ENCODE measurements at places on chromosomes 12 and 14. TPM values are rescaled to one million over a fixed set of nuclear protein-coding genes. Genes with fewer than 3 reads are reported as not detected.

RASAL1 gene
- total RNA-seq = 9.9 TPM

CCDC198 gene
- not detected for total RNA-seq

YLPM1 gene
- total RNA-seq = 71.9 TPM

RPS6KA5 gene
- 8.9 TPM for total RNA-seq

TAS2R8 gene
- total RNA-seq = not detected

CLEC14A gene
- 16.4 TPM for total RNA-seq

MYH6 gene
- not detected for total RNA-seq

IFI27 gene
- total RNA-seq = 529 TPM

B3GNT4 gene
- total RNA-seq = 5.1 TPM

PLEKHG7 gene
- 1.4 TPM for total RNA-seq

TAS2R14 gene
- total RNA-seq = 3.7 TPM

TMEM52B gene
- not detected for total RNA-seq

PTPRO gene
- total RNA-seq = 1.4 TPM

PPM1H gene
- total RNA-seq = 27.0 TPM

DNA sequence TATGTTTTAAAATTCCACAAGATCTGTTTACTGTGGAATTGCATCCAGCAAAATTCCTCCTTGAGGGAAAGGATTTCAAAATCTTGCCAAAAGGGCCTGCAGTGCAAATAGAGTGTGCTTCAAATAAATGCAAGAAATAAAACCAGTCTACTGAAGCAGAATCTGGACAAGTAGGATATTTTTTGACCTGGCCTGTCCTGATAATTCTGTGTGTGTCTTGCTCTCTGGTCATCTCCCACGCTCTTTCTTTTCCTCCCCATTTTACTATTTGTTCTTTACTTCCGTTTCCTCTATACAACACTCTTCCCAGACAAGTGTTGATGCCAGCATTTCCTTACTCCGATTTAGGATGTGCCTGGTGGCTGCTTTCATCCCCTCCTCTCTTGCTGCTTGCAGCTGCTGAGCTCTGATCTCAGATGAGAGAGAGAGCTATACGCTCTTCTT, 115.9 kb downstream of the GPR135 start:
- DNase-seq = no peak
- no peak overlapping the region for H3K4me3 ChIP-seq
- H3K36me3 ChIP-seq = no peaks in the 10 kb centered on the region
- H3K27ac ChIP-seq = peak overlapping the region; percentile 7
- no peaks in the 10 kb centered on the region for H3K27me3 ChIP-seq

DNA sequence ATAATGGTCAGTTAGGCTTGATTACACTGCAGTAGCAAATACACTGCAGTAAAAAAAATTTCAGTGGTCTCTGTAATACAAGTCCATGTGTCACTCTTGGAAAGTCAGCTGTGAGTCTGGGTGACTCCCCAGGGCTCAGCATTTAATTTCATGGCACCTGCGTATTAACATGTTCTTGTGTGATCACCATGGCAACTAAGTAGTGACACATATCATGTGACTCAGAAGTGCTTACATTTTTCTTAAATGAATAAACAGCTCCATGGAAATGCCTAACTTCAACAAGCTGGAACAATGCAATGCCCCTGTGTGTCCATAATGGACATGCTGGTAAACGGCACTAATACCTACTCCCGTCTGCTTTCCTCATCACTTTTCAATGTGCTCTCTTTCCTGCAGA, 88.5 kb upstream of the ANO4 start:
- no peak overlapping the region for H3K4me3 ChIP-seq
- no peaks in the 10 kb centered on the region for H3K4me1 ChIP-seq
- DNase-seq = no peak

DNA sequence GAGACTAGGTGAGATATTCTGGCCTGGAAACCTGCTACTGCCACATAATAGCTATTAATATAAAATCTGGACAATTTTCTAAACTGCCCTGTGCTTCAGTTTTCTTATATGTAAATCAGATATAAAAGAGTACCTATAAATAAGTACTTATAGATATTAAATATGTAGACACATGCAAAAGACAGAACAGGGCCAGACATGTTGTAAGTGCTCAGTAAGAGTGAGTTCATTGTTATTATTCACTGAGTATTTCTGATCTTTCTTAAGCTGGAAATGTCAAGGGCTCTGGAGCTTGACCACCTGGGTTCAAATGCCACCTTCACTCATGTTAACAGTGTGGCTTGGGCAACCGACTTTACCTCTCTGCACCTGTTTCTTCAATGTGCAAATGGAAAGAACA, 179.8 kb downstream of the GALC start:
- no peaks in the 10 kb centered on the region for H3K4me1 ChIP-seq
- H3K27me3 ChIP-seq = no peaks in the 10 kb centered on the region

DNA sequence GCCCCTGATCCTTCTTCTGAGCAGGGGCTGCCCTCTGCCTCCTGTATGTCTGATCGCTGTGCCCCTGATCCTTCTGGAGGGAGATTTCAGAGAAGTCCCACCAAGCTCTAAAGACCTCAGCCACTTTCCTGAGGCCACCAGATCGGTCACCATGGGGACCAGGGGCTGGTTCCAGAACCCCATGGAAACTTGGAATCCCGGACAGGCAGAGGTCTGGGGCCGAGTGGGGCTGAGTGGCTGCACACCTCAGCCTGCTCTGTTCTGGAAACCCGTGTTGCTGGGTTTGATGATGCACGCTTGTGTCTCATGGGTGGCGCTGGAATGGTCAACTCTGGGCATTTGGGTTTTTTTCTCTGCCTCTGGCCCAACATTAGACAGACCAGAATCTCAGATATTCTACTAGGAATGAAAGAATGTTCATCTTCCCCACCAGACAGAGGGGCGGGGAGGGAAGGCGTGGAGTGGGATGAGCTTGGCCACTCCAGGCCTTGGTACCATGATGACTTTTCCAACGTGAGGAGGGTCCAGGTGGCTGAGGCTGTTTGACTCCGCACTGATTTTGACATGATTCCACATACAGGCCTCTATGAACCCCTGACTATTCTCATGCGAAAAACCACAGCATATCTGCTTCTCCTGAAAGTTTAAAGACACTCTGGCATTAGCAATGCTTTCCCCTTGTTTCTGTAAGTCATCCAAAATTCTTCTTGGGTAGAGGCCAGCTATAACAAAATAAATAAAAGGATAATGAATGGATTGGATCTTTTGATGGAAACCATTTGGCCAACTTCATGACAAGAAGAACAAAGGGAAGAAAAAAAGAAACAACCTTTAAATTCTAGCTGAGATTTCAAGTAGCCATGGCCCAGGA, 114.5 kb downstream of the ADGRD1 start:
- no peaks in the 10 kb centered on the region for H3K4me1 ChIP-seq
- H3K27ac ChIP-seq = no peak overlapping the region
- no peaks in the 10 kb centered on the region for H3K27me3 ChIP-seq
- H3K36me3 ChIP-seq = no peaks in the 10 kb centered on the region
- no peak for DNase-seq

GRCh38 chr12:54926246-54926645, 58.3 kb downstream of the TESPA1 start:
- H3K27ac ChIP-seq = no peak overlapping the region
- H3K4me1 ChIP-seq = no peaks in the 10 kb centered on the region
- no peaks in the 10 kb centered on the region for H3K27me3 ChIP-seq
- no peaks in the 10 kb centered on the region for H3K36me3 ChIP-seq
- no peak overlapping the region for H3K4me3 ChIP-seq

DNA sequence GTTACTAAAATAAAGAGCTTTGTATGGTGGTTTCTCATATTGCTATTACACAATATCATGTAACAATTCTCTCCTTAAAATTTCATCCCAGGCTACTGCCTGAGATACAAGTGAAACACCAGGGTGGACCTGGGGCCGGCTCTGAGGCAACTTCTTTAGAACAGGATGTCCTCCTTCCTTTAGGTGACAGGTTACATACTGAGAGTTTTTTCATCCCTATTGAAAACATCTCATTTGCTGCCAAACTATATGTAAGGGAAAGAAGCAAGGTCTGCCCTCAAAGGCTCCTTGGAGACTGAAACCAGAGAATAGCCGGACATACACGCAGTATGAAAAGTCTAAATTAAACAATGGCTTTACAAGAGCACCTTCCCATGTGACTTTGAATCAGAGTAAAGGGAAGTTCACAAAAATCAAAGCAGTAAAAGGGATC, 139.9 kb downstream of the DUSP6 start:
- H3K27me3 ChIP-seq = no peaks in the 10 kb centered on the region
- H3K27ac ChIP-seq = peak overlapping the region; percentile 61
- H3K36me3 ChIP-seq = no peaks in the 10 kb centered on the region
- no peak overlapping the region for H3K4me3 ChIP-seq
- peaks cover 3% of the 10 kb centered on the region for H3K4me1 ChIP-seq

- no peak overlapping the region for H3K4me3 ChIP-seq
- no peaks in the 10 kb centered on the region for H3K36me3 ChIP-seq
- no peaks in the 10 kb centered on the region for H3K4me1 ChIP-seq
- no peaks in the 10 kb centered on the region for H3K27me3 ChIP-seq
- no peak for DNase-seq
Observed at GRCh38 chr12:3597526-3598210, 106.7 kb downstream of the PRMT8 start.

GRCh38 chr14:21093769-21094681, 4.4 kb downstream of the ZNF219 start:
- H3K4me1 ChIP-seq = peaks cover under 1% of the 10 kb centered on the region
- H3K27me3 ChIP-seq = no peaks in the 10 kb centered on the region
- H3K27ac ChIP-seq = no peak overlapping the region
- peaks cover 3% of the 10 kb centered on the region for H3K36me3 ChIP-seq
- no peak overlapping the region for H3K4me3 ChIP-seq
- no peak for DNase-seq

DNA sequence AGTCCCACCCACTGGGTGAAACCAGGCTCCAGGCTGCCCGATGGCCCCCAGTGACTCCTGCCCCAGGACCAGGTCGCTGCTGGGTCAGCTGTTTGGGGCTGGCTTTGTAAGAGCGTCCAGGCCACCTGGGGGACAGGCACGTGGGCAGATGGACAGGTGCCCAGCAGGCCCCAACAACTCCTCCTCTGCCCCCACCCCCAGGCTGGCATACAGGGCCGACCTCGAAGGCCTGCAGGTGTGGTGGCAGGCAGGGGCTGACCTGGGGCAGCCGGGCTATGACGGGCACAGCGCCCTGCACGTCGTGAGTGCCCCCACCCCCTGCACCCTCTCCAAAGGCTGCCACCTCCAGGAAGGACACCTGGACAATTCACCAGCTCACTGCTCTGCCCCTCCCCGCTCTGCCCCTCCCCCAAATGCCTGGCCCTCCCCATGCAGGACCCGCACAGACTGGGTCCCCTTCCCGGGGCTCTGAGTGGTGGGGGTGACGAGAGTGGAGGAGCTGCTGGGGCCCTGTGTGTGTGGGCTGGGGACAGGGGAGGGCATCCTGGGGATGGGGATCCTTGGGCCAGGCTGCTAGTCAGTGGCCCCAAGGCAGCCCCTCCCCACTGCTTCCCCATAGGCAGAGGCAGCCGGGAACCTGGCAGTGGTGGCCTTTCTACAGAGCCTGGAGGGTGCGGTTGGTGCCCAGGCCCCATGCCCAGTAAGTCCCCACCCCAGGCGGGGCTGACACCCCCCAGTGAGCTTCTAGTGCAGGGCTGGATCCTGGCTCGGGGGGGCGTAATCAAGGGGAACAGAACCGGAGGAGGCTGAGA, 26.0 kb downstream of the ASPG start:
- no peak overlapping the region for H3K4me3 ChIP-seq
- peaks cover 2% of the 10 kb centered on the region for H3K4me1 ChIP-seq
- no peaks in the 10 kb centered on the region for H3K27me3 ChIP-seq
- no peak for DNase-seq

GRCh38 chr12:68868043-68868790, 60.2 kb downstream of the MDM2 start:
- no peaks in the 10 kb centered on the region for H3K4me1 ChIP-seq
- DNase-seq = no peak
- H3K27me3 ChIP-seq = no peaks in the 10 kb centered on the region
- no peaks in the 10 kb centered on the region for H3K36me3 ChIP-seq

GRCh38 chr14:50719911-50720759, 52.0 kb upstream of the SAV1 start:
- no peak overlapping the region for H3K27ac ChIP-seq
- DNase-seq = no peak
- no peaks in the 10 kb centered on the region for H3K36me3 ChIP-seq
- H3K4me1 ChIP-seq = no peaks in the 10 kb centered on the region

GRCh38 chr14:89251061-89251460, 166.0 kb downstream of the FOXN3 start:
- H3K27me3 ChIP-seq = no peaks in the 10 kb centered on the region
- no peak overlapping the region for H3K27ac ChIP-seq
- no peaks in the 10 kb centered on the region for H3K36me3 ChIP-seq
- no peak overlapping the region for H3K4me3 ChIP-seq
- DNase-seq = no peak

DNA sequence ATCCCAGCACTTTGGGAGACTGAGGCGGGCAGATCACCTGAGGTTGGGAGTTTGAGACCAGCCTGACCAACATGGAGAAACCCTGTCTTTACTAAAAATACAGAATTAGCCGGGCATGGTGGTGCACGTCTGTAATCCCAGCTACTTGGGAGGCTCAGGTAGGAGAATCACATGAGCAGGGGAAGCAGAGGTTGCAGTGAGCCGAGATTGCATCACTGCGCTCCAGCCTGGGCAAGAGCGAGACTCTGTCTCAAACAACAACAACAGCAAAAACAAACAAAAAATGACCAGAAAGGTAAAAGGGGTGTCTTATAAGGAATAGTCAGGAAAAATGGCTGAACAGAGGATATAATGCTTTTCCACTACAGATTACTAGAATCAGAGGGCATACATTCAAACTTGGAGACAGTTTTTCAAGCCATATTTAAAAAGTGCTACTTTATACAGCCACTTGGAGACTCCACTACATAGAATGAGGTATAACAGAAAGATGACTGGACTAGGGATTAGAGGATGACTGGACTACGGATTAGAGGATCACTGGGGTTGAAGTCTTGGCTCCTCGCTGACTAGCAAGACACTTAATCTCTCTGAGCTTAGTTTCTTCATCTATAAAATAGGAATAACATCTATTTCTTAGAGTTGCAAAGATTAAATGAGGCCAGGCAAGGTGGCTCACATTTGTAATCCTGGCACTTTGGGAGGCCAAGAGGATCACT, 4.9 kb upstream of the CS start:
- H3K36me3 ChIP-seq = no peaks in the 10 kb centered on the region
- no peak for DNase-seq

GRCh38 chr12:61846765-61847164, 413.4 kb upstream of the USP15 start:
- no peaks in the 10 kb centered on the region for H3K27me3 ChIP-seq
- no peak overlapping the region for H3K4me3 ChIP-seq
- no peak overlapping the region for H3K27ac ChIP-seq
- no peak for DNase-seq
- H3K4me1 ChIP-seq = no peaks in the 10 kb centered on the region

Data from prostate gland (tissue), 2 donors.